Sciatic nerve (tissue), 2 donors: ENCODE measurements at places on chromosomes 6 and 20.

GRCh38 chr6:16822529-16822928 lies 61.3 kb upstream of the ATXN1 start:
- DNase-seq = no peak

GRCh38 chr6:170087941-170088581 lies 202.8 kb downstream of the DLL1 start:
- peak; percentile 59 for DNase-seq

DNA sequence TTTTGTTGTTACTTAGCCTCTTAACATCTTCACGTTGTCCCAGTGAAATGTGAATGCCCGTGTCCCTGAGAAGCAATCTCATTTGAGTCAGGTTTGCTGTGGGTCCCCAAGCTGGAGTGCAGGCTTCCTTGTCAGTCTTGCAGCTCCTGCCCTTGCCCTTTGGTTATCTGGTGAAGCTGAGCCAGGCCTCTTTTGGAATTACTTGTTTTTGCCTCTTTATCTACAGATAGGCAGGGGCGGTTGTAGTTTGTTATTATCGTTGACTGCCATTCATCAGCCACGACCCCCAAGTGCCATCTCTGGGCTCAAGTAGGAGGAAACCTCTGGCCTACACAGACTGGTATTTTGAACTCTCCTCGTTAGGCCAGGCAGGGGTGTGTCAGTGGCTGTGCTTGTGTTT lies 2.2 kb downstream of the TMEM14C start:
- no peak for DNase-seq

DNA sequence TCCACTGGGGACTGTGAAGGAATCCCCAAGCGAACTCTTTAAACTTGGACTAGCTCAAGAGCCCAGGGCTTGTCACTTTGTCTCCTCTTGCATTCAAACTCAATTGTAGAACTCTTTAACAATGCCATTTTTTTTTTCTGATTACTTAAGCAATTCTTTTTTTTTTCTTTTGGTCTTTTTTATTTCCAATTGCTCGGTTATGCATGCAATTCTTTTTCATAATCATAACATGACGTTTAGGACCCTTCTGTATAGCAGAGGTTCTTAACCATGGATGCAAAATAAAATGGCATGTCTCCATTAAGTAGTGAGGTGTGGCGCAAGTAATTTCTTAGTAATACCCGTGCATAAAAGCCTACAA lies 466 bp upstream of the BFSP1 start:
- no peak for DNase-seq

GRCh38 chr6:14059791-14060436 lies 57.7 kb upstream of the CD83 start:
- DNase-seq = no peak

DNA sequence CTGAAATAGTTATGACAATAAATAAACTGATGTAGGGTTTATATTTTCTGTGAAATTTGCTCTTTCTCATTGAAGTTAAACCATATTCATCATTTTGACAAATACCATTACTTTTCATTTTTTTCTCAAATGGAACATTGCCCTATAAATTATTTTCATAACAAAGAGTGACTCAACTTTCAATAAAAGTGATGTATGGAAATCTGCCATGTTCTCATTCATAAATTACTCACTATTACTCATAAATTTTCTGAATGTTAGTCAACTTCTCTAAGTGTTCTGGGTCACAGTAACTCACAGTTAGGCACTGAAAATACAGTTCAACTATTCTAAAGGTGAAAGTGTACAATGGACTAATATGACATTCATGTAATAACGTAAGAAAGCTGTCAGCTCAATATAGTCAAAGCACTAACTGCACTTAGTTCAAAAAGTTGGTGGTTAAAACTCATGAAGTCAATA lies 19.0 kb upstream of the STX11 start:
- no peak for DNase-seq

GRCh38 chr6:43668151-43669028 lies 19.2 kb downstream of the MRPS18A start:
- DNase-seq = no peak

- DNase-seq = no peak
Measured at GRCh38 chr20:34269996-34270627, 28.9 kb downstream of the ASIP start.

DNA sequence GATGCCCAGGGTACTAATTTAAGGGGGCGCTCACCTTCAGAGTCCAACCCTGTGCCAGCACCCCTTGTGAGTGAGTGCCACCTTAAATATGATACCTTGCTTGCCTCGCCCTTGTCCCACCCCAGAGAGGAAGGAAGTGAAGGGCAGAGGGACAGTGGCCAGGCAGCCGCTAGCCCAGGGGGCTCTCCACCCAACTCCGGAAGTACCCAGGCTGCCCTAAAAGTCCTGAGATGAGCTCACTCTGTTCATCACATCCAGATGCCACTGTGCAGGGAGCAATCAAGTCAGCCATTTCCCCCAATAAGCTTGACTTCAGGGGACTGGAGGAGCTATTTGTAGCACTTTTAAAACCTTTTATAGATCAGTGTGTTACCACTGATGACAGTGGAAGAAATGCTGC lies 25.0 kb upstream of the STX16 start:
- no peak for DNase-seq

- DNase-seq = no peak
Measured at GRCh38 chr6:117264692-117265409, 507 bp upstream of the VGLL2 start.

- no peak for DNase-seq
Measured at GRCh38 chr6:143732536-143732935, 54.8 kb downstream of the PHACTR2 start.

DNA sequence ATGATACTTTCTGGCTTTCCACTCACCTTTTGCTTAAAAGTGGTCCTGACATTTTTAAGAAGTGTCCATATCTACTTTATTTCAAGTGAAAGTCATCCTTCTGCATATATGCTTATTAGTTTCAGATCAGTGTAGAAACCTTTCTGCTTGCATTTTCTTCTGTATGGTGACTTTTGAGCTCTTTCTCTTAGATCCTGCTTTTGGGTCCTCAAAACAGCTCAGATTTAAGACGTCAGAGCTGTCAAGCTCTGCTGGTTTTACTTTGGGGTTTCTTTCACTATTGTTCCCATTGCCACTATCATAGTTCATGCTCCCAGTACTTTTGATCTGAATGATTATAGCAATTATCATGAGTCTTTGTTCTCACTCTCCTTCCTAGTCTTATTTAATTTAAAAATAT lies 41.7 kb downstream of the BCKDHB start:
- DNase-seq = no peak

DNA sequence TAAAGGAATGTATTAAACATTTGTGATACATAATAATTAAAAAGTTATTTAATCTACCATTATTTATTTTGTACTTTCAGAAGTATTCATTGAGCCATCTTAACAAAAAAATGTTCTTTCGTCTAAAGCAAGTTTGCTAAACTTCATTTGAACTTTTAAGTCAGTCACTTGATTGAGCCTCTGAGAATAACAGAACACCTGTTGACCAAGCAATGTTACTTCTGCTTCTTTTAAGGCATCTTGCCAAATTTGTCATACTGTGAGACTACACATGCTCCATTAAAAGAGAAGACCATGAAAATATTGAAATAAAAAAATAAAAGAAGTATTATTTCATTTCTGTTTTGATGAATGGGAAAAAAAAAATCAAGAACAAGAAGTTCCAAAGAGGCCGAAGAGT lies 141.8 kb upstream of the BMP5 start:
- DNase-seq = no peak

- DNase-seq = no peak
Measured at GRCh38 chr20:20063941-20064702, 11.8 kb downstream of the CFAP61 start.

DNA sequence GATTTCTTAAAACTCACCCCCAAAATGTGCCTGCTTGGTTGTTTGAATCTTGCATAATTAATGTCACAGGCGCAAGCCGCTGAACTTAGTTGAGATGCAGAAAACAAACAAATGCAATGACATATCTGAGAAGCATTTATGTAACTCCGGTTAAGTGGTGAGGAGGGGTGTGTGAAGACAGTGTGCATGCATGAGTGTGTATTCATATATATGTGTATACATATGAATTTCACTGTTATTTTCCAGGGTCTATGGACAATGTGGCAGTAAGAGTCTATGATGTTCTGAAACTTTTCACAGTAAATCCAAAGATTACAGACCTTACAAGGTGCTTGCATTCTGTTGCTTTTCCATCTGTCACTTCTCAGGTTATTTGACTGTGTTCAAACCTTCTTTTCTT lies 103.0 kb downstream of the ZNF217 start:
- no peak for DNase-seq

- DNase-seq = no peak
Measured at GRCh38 chr6:35046862-35047261, 94.3 kb downstream of the TCP11 start.

DNA sequence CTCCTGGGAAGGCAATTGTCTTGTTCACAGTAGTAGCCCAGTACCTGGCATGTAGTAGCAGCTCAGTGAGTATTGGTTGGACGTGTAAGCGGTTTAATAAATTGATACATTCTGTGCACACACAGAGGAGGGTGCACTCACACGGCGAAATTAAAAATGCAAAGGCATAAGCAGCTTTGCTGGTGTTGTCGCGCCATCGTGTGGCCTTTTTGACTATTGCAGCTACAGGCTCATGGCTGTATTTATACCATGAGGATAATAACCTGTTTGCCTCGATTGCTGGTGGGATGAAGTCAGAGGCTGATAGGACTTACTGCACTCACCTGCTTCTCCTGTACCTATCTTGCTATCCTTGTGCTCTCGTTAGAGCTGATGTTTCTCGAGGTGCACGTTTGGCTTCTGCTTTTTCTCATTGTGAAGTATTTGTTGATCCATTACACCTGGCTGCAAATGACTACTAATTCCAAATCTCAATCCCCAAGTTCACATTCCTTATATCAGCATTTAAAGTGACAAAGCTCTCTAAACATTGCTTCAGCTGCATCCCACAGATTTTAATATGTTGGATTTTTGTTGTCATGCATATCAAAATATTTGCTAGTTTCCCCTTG lies 61.5 kb downstream of the TBXT start:
- DNase-seq = peak; percentile 86

GRCh38 chr6:143882401-143882930 lies 18.2 kb downstream of the ZC2HC1B start:
- no peak for DNase-seq

GRCh38 chr20:14454296-14454695 lies 116.9 kb upstream of the FLRT3 start:
- DNase-seq = no peak
